ENCODE measurements at places on chromosomes 7 and 10.

DNA sequence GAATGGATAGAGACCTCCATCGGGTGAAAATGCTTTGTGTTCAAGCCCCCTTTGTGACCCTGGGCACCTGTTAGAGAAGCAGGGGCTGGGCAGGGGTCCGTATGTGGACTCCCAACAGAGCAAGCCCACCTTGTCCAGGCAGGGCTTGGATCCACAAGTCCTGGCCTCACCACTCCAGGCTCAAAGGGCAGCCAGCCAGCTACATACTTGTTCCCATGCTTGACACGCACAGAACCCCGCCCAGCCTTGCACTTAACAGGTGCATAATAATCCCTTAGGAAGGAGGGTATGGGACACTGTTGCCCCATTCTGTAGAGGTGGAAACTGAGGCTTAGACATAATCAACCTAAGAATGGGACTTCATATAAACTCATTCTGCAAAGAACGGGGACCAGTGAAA lies 160.6 kb downstream of the PRKAG2 start:
- ATAC-seq, result no peak

DNA sequence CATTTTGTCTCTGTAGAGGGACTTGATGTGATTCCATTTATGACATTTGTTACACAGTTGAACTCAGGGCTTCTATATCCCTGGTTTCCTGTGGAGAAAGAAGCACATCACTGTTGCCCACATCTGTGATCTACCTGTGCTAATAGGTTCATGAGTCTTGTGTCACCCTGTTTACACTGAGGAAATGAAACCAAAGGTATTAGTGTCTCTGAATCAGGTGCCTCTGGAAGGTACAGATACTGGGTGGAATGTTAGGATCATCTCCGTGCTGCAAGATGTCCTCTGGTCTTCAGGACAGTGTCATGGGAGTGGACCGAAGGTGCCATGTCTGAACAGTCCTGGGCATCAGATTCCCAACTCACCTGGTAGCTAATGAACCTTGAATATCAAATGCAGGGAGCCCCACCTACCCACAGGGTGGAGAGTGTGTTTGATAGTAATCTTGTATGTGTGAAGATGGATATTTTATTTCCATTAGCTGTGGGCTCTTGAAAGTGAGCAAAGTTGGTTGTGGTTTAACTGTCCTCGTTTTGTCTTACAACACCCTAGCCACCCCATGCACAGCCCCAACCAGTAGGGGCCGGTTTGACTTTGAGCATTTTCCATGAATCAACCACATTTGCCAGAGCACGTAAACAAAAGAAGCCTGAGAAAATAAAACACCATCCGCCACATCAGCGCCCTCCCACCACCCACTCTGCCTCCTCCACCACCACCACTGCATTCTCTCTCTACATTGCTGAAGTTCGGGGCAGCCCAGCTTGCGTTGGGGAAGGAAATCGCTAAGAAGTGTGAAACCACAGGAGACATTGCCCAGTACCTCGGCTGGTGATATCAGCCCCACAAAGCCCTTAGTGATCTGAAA lies 40.7 kb downstream of the TARP start:
- peak; percentile 78 for ATAC-seq

GRCh38 chr10:77967611-77968022 lies 41.1 kb upstream of the DLG5 start:
- no peak for ATAC-seq

DNA sequence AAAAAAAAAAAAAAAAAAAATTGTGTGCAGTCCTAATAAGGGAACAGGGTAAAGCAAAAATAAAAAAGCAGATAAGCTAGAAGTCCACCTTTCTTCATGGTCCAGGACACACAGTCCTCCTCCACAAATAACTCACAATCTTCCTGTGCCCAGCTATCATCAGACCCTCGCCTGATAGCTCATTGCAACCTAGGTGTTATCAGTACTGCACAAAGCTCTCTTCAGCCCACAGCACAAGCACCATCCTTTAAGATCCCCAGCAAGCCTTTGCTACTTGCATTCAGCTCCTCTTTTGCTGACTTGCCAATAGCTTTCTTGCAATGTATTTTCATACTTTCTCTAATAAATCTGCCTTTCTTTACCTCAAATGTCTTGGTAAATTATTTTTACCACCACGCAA lies 5.0 kb downstream of the NDUFA5 start:
- ATAC-seq, result no peak

DNA sequence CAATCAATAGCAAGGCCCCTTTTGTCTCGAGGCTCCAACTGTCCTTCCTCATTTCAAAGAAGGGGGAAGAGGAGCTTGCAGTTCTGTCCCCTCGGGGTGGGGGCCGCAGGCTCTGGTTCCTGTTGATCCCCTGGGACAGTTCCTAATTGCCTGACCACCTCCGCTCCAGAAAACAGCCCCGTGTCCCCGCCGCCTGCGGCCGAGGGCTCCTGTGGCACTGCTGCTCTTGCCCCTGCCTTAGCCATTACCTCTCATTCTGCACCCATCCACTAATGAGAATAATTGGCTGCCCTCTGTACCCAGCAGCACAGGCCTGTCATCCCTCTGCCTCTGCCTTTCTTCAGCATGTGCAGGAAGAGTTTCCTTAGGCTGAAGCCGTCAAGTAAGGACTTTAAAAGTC lies 668.3 kb upstream of the FOXK1 start:
- ATAC-seq, result no peak

DNA sequence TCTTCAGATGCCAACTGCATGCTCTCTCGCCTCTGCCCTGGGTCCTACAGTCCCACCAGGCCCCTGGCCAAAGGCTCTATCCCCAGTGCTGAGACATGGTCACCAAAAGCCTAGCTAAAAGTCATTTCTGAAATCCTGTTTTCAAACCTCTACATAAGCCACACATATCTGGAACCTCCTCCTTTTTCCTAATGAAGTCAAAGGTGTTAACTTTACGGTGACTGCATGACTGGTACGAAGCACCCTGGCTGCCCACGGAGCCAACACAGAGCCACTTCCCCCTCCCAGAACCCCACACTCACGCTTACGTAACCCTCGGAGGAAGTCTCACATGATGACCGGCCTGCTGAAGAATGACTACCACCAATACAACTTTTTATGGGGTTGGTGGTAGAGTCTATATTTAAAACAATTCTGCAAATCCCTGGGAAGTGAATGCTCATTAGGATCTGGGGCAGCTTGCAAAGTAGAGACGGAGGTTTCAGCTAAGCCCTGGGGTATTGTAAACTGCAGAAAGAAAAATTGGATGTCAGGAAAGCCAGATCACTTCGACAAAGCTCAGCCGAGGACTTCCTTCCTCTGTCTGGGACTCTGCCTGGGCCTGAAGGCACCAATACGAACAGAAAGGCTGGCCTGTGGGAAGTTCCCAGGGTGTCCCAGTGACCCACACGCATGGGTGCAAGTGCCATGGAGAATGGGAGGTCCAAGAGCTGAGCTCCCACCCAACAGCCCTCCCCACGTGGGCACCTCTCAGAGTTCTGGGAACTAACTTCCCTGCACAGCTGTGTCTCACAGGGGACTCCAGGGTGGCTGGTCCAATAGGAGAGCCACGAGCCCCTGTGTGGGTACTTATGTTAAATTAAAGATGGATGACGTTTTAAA lies 50.7 kb downstream of the PDGFA start:
- ATAC-seq, result no peak

DNA sequence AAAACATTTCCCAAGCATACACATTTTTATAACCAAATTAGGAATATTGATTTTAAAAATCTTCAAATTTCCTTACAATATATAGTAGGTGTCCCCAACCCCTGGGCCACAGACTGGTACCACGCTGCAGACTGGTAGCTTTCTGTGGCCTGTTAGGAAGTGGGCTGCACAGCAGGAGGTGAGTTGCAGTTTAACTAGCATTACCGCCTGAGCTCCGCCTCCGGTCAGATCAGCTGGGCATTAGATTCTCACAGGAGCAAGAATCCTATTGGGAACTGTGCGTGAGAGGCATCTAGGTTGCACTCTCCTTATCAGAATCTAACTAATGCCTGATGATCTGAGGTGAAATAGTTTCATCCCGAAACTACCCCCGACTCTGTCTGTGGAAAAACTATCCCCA lies 62.1 kb downstream of the ZWINT start:
- no peak for ATAC-seq

Data from activated CD4-positive, CD25-positive, alpha-beta regulatory T cell treated with anti-CD3 and anti-CD28 coated beads, Interleukin-2, amount 50 U/mL, for 24 hours (primary cell).